Activated CD4-positive, alpha-beta T cell treated with anti-CD3 and anti-CD28 coated beads, Interleukin-2, amount 50 U/mL, for 1 hour (primary cell): ENCODE measurements at places on chromosomes 2 and 18.

GRCh38 chr2:21590026-21590690, 466.4 kb downstream of the TDRD15 start:
- no peak for DNase-seq

DNA sequence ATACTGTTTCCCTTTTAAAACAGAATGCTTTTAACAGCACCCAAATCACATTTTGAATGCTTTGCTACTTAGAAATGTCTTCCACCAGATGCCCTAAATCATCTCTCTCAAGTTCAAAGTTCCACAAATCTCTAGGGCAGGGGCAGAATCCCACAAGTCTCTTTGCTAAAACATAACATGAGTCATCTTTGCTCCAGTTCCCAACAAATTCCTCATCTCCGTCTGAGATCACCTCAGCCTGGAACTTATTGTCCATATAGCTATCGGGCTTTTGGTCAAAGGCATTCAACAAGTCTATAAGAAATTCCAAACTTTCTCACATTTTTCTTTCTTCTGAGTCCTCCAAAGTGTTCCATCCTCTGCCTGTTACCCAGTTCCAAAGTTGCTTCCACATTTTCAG, 1374.5 kb upstream of the NXPH2 start:
- DNase-seq: no peak

DNA sequence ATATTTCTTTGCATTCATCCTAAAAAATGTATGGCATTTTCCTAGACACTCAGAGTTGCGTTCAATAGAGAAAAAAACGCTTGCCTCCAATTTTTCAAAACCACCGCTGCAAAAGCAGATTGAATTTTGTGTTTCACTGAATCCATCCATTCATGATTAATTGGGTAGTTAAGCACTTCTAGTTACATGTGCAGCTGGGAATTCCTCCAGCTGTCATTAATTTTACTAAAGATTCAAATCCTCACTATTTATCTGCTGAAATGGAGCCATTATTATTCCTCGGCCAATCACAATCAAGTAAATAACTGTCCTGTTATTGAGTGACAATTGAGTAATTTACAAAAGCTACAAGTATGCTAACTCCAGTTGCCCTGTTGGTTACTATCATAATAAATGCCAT, 75.8 kb upstream of the ARL5A start:
- DNase-seq: no peak

DNA sequence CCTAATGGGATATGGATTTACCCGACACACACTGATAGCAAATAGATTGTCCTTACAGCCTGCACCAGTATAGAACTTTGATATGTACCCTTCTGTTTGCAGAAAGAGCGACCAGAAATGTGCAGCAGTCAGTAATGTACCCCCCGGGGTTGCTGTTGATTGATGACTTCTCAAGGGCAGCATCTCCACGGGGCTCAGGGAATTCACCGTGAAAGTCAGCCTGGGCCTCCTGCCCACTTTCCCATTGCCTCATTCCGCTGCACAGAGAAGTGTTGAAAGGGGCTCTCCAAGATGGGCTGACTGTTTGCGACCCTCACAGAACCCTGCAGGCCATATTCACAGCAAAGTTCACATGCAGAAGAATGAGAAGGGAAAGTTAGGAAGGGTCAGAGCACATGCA, 241.3 kb downstream of the PRKCE start:
- DNase-seq: no peak

- DNase-seq: no peak
Observed at GRCh38 chr2:25281522-25281921, 60.2 kb downstream of the DNMT3A start.
